ENCODE measurements at places on chromosomes 3 and 15.

DNA sequence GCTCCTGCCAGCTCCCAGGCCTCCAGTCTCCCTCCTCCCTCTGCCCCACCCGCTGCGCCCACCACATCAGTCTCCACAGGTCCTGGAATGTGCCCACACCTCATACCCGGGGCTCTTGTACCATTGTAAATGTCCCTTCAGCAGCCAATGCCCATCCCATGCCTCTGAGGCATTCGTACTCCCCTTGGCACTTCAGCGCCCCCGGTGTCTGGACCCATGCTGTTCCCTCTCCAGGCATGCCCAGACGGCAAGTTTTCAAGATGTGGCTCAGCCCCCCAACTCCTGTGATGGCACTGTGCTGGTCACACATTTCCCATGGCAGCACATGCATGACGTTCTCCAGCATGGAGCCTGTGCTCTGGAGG lies 13.3 kb downstream of the PLXND1 start:
- no peak for DNase-seq

DNA sequence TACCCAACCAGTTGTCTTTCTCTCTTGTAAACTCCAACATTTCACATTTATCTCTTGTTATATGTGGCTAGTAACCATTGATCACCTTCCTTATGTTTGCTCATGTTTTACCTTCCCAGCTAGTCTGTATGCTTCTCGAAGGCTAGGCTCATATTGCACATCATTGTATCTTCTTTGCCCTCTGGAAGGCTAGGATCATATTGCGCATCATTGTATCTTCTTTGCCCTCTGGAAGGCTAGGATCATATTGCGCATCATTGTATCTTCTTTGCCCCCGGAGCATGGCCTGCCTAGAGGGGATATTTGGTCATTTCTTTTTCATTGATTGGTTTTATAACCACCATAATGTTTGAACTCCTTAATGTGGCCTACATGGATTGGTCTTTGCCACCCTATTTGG lies 39.4 kb upstream of the ATP13A3 start:
- no peak for DNase-seq

- DNase-seq: peak; percentile 53
Observed at GRCh38 chr3:195253923-195254432, 17.0 kb downstream of the XXYLT1 start.

- DNase-seq: no peak
Observed at GRCh38 chr15:97893967-97894366, 66.5 kb upstream of the ARRDC4 start.

- DNase-seq: no peak
Observed at GRCh38 chr15:85746641-85747040, 48.1 kb downstream of the KLHL25 start.

GRCh38 chr3:79414806-79415205 lies 353.0 kb downstream of the ROBO1 start:
- no peak for DNase-seq

DNA sequence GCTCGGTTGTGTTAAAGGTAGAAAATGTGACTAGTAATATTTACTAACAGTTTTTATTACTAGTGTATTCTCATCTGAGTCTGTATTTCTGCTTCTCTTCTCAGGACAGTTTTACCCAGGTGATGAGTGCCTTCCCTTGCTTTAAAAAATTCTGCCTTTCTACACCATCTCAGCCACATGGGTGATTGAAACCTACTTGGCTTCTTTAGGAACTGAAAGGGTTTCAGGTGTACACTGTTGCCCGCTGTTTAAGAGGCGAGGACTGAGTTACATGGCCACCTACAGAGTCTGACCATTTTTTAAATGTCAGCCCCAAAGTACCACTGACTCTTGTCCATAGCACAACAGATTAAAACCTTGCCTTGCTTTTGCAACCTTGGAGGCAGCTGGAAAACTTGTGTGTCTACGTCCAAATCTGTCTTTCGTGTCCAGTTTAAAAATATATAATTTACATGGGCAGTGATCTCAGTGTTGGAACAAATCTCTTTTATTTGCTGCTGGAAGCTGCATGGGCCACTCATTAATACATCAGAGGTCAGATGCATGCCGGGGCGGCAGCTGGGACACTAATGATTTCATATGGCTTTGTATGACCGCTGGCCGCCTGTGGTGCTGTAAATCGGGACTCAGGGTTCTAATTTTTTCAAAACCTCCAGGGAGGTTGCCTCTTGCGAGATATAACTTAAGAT lies 44.6 kb downstream of the TRIM71 start:
- DNase-seq: no peak

DNA sequence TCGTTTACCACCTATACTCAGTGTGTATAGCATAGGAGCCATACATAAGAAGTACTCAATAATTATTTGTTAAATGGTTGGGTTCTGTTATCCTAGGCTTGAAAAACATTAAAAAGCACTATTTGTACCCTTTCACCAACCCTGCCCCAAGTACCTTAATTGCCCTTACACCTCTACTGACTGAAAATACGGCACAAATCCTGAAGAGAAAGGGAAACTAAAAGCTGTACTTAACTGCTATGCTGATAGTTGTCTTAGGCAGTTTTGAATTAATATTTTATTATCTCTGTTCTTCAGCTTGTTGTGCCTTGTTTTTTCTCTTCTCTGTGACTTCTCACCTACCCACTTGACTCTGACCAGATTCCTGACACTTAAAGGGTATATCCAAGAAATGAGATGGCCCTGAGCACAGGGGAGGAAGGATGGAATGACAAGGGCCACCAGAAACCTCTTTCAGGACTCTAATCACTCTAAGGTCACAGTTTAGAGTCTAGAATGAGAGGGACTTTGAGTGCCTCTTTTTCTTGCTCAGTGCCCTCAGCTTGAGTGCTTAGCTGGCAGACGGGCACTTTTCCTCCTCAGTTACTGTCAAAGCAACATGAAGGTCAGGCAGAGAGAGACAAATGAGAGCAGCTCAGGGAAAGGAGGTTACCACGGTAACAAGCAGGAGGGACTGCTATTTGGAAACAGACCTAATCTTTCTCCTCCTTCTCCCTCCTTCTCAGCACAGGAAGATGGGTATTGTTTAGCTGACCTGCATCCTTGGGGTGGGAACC lies 136.5 kb downstream of the ZNF609 start:
- DNase-seq: peak; percentile 57

DNA sequence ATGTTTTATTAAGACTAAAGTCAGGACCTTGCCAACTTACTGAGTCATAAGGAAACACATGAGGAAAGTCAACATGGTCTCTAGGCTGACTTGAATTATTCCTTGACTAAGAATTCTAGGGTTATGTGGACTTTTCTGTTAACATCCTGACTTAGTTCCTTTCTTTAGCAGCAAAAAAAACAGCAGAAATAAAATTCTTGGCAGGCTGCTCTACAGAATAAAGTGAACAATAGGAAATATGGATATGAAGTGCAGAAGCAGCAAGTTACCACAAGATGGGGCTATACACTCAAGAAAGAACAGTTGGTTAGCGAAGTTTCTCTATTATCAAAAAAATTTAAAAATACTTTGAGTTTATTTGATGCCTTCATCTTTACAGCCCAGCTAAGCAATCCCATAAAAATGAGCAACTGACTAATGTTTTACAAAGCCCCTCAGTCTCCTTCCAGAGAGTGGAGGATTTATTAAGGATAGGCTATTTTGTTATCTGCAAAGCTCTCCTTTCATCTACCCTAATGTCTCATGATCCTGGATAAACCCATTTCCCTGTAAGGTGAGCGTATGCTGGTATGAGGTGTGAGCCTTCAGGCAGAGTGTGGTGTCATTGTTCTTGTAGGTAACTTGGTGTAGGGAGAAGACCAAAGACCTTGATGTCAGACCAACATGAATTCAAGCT lies 23.1 kb upstream of the MCCC1 start:
- DNase-seq: no peak

DNA sequence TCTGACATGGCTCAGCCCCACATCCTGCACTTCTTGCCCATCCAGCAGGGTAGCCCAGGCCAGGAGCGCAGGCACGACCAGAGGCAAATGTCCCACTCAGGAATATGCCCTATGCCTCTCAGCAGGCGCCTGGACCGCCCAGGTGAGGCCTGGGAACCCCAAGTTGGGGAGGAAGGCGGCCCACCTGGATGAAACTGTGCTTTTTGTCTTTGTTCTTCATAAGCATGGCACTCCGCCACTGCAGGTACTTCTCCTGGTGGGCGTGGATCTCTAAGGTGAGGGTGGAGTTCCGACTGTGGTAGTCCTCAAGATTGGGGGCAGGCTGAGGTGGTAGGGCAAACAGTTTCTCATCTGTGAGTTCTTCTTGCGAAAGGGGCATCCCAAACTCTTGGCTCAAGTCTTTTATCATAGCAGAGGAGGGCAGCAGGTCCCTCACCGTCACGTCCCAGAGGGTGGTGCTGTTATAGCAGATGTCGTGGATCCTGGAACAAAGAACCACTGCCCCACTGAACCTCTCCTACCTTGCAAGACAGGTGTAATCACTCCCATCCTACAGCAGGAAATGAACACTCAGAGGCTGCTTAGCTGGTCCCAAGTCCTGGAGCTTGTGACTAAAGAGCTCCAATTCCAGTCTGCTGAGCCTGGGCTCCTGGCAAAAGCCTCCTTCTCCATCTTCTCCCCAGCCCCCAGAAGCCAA lies 53.2 kb downstream of the ACAD9 start:
- no peak for DNase-seq

DNA sequence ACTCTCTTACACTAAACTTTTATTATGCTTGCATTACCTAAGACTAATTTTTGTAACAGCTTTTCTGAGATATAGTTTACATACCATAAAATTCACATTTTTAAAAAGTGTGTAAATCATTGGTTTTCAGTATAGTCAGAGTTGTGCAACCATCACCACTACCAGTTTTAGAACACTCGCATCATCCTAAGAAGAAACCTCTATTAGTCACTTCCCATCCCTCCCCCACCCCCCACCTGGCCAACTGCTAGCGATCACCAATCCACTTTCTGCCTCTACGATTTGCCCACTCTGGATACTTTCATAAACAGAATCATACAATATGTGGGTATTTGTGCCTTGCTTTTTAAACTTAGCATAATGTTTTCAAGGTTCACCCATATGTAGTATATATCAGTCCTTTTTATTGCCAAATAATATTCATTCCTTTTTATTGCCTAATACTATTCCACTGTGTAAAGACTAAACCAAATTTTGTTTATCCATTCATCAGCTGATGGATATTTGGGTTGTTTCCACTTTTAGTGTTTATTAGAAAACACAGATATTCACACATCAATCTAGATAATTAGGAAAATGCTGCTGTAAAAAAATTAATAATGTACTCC lies 23.0 kb downstream of the UBP1 start:
- DNase-seq: no peak

DNA sequence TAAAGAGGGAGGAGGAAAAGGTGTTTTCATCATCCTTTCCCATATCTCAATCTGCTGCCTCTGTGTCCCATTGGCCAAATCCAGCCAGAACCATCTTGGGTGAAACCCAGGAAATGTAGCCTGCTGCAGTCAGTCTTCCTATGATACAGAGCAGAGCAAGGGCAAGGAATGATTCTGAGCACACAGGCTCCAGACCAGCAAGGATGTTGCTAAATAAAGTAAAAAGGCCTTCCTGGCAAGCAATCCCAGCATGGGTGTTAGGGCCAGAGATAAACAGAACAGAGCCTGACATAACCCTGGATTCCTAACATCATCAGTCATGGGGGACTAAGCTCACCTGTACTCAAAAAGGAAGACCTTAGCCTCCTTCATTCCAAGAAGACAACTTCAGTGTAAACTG lies 90.7 kb upstream of the AGTR1 start:
- DNase-seq: no peak
